ENCODE measurements at places on chromosomes 2 and 18.

DNA sequence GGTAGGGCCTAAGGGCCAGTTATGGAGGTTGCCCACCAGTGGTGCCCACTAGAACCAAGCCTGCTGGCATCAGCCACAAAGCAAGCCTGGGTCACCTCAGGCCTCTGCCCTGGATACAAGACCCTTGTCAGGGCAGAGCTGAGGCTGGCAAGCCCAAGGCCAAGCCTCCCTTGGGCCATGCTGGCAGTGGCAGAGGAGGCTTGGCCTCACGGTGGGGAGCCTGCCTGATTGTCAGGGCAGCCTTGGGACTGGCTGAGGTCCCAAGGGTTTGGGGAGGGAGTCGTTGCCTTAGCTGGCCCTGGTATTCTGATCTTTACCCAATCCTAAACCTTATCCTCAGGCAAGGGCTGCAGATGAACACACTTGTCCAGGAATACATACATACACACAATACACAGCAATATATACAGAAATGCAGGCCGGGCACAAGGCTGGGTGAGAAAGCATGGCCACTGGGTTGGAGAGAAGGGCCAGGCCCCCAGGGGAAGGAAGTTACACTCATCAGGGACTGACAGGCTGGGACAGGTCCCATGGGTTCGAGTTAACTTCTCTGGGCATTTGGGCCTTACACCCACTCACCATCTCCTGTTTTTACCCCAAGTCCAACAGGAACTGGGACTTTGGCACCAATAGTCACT lies 21.0 kb downstream of the CCT7 start:
- DNase-seq = no peak

DNA sequence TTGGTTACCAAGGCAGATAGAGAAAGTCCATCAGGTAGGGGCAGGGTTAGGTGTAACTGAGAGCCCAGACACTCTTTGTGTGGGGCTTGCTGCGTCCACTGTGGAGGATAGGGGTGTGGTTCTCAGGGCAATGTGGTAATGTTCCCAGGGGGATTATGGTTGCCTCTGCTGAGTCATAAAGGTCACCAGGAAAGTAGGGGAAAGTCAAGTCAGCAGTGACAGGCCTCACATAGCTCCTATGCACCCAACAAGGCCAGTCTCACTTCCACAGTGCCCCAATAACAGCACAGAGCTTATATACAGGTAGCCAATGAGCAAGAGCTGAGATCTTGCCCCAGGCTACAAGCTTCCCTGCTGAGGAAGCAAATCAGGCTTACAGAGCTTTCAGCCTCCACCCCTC lies 1438.0 kb upstream of the ZEB2 start:
- DNase-seq = peak; percentile 1

GRCh38 chr18:76491473-76491775 lies 3.6 kb downstream of the ZNF516 start:
- peak; percentile 56 for DNase-seq

DNA sequence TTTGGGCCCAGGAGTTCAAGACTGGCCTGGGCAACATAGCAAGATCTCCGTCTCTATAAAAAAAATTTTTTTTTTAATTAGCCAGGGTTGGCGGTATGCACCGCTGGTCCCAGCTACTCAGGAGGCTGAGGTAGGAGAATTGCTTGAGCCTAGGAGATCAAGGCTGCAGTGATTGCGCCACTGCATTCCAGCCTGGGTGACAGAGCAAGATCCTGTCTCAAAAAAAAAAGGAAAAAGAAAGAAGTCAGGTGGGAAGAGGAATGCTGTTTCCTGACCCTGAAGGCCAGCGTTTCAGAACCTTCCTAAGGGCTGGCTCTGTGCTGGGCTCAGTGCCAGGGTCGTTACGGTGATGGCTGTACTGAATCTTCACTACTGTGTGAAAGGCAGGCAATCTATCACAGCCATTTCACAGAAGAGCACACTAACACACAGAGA lies 35.0 kb upstream of the AGAP1 start:
- peak; percentile 70 for DNase-seq
